HCEC 1CT (cell line): ENCODE measurements at places on chromosomes 6 and 20.

DNA sequence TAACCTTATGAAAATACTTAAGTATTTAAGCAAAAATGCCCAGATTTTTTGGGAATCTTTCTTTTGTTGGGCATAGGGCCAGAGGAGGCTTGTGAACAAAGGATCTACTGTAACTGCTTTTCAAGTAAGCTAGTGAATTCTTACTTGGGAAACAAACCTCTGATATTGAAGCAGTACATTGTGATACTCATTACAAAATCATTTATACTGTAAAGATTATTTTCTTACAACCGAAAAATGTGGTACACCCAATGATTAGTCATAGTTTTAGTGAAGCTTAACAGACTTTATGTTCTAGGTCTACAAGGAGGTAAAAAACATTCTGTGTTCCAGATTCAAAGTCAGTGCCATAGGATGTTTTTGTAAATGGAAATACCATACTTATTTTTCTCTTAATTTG lies 272.9 kb upstream of the KCNQ5 start:
- DNase-seq = peak; percentile 65

- peak; percentile 87 for DNase-seq
These were observed 595 bp upstream of the SRF start for GRCh38 chr6:43170417-43170930.

DNA sequence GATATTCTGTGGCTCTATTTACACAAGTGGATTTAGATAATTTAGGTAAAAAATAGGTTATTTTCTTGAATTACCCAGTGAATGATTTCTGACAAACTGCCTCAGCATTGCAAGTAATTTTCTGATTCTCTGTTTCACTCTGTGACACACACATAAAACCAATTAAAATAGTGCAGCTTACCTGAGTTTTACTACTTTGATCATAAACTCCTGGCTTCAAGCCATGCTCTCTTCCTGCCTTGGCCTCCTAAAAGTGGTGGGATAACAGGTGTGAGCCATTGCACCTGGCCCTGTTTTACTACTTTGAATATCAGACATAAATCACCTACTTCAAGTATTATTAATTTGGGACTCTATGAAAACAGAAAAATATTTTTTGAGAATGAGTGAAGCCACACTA lies 462.9 kb downstream of the ADGRB3 start:
- DNase-seq = no peak

GRCh38 chr6:138991206-138991605 lies 3.2 kb upstream of the REPS1 start:
- DNase-seq = no peak

DNA sequence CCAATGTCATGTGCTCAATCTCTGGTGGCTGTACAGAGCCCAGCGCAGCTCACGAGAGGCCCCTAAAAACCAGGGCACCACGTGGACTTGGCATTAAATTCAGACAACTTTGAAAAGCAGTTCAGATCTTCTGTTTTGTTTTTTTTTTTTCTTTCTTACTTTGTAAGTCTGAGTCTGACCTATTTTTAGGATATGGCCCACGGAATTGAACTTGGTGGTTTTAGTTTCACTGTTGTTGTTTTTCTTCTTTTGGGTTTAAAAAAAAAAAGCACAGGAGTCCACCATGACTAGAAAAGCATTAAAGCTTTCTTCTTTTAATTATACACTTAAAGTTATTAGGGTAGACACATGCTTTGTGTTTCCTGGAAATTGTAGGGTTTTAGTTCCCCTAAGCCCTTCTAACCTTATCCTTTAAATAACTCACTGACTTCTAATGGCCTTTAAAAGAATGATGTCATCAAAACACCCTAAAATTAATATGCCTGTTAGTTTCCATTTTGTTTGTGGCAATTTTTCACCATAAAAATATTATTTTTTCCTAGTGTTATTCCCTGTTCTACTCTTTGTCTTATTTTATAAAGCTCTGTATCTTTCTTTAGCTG lies 48.5 kb upstream of the CCN2 start:
- DNase-seq = no peak

DNA sequence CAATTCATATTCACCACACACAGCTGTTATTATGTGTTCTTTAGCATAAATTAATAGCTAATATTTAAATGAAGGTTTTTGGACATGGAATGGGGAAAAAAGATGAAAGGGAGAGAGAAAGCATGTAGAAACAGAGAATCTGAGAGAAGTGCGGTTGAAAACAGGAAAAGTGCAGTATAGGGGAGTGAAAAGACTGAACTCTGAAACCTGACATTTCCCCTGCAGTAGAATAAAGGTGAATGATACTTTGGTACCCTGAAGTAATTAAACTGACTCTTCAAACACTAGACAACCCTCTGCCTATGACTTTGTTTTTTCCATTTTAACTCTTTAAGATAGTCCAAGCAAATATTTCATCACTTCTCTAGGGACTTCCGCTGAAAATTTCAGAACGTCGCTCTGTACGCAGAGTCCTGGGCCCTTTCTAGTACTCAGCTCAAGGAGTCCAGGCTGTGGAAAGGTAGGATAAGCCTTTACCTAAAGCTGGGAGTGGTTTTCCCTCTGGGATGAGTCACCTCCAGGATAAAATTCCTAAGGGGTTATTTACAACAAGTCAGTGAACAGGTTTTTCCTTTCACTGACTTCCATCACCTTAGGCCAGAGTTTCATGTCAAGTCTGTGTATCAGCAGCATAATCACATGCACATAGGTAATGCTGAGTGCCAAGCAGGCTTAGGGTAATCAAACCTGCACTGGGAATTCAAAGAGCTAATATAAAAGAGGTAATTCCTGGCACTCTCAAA lies 614.5 kb downstream of the PKHD1 start:
- DNase-seq = no peak

- DNase-seq = no peak
These were observed 82.7 kb upstream of the PRDM1 start for GRCh38 chr6:106003268-106003987.

- no peak for DNase-seq
These were observed 4.4 kb downstream of the PPP1R16B start for GRCh38 chr20:38809942-38810341.

- DNase-seq = no peak
These were observed 38.7 kb upstream of the THEMIS start for GRCh38 chr6:127939442-127940066.

GRCh38 chr6:20661721-20662120 lies 127.5 kb downstream of the CDKAL1 start:
- DNase-seq = peak; percentile 8

DNA sequence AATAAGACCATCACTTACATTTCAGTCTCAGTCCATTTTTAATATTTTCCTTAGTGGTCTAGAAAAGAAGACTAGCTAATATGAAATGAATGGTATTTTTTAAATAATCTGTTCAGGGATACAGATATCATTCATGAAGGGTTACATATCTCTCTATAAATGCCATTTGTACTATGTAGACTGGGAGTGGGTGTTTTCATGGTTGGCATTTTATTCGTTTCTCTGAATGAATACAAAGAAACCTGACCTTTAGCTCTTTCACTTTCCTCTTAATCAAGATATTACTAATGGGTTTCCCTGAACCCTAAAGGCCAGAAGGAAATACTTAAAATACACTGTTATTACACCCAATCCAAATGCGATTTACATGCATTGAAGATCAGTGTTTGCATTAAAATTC lies 788.9 kb downstream of the TBC1D32 start:
- no peak for DNase-seq

- DNase-seq = no peak
These were observed 59.5 kb downstream of the CRYBG1 start for GRCh38 chr6:106419900-106420613.

DNA sequence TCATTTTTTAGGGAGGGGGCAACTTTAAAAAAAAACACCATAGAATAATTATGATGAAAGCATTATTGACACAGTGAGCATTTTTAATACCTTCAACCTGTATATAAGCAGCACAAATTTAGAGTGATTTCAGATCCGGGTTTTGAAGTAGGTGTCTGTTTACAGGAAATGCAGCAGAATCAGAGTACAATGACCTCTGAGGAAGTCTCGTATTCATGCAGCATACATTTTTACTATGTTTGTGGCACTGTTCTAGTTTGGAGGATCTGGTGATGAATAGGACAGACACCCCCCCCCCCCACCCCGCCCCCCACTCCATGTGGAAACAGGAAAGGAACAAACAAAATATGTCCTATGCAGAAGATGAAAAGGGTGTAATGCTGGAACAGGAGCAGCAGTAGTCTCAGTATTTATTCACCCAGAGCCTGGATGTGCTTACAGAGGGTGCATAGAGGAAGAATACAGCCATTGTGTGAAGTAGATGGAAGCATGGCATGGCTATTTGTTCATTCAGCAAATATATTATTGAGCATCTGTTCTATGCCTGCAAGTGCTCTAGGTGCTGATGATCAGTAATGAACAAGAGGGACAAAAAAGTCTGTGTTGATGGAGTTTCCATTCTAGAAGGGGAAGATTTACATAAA lies 19.7 kb downstream of the VAPB start:
- peak; percentile 37 for DNase-seq

DNA sequence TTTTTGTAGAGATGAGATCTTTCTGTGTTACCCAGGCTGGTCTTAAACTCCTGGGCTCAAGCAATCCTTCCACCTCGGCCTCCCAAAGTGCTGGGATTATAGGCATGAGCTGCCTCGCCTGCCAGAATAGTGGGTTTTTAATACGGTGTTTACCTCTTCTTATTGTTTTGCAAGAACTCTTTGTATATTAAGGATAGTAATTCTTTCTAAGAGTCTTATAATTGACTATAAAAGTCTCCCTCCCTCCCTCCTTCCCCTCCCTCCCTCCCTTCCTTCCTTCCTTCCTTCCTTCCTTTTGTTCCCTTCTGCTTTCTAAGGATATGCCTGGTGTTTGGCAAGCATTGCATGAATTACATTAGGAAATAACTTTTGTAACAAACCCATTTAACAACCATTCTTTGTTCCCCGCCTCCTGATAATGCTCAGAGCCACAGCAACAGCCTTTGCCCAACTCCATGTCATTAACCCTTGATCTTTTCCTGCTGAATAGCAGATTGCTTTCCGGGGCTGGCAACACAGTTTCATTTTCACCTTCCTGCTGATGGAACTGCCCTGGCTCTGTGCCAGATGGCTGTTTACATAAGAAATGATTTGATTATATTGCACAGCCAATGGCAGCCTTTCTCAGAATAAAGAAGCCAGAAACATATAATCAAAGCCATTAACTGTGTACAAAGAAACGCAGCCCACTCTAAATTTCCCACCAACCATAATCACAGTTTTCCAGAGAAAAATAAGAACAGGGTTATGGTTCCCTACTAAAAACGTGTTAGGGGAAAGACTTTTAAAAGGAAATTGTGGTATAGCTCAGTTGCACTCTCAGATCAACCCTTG lies 143.7 kb upstream of the PTPN1 start:
- DNase-seq = peak; percentile 41

DNA sequence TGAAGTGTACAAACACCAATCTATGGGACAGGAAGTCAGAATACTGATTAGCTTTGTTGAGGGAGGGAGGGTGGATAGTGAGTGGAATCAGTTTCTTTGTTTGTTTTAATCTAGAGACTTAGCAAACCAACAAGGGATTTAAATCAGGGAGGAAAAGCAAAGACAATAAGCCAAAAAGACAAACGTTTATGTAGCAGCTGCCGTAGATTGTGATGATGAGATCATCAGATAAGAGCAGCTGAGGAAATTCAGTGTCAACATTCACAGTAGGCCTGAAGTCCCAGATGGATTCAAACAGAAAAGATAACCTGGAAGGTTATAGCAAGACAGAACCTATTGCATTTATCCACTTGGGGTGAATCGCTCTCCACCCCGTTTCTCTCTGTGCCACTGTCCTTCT lies 104.9 kb upstream of the SYNDIG1 start:
- no peak for DNase-seq

DNA sequence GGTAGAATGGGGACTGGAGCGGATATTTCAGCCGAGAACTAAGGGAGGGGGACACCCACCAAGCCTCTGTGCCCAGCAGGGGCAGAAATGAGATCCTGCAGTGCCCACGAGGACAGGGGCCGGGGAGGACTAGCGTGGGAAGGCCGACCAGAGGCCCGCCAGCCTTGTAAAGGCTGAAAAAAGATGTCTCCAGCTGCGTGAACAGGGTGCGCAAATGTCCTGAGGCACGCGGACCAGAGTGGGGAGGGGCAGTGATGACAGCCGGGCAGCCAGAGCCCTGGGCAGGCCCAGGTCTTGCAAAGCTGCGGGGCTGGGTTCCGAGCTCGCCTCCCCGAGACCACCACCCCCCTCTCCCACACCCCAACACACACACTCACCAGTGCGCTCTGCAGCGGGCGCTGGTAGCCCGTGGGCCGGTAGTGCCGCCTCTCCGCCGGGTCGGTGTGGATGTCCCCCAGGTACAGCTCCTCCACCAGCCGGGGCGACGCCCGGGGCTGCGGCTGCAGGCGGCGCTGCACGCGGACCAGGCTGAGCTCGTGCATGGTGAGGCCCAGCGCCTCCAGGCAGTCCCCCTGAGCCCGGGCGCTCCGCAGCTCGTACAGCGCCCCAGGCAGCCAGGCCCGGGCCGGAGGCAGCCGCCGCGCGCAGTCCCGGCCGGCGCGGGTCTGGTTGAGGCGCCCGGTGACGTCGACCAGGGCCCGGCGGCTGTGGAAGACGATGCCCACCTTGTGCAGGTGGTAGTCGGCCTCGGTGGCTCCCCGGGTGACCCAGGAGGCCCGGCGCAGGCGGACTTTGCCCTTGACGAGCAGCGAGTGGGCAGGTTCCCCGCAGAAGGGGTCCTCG lies 48.2 kb downstream of the APCDD1L start:
- no peak for DNase-seq

GRCh38 chr6:108559884-108560462 lies 744 bp upstream of the FOXO3 start:
- peak; percentile 60 for DNase-seq

GRCh38 chr6:22043284-22043962 lies 253.4 kb downstream of the PRL start:
- no peak for DNase-seq

DNA sequence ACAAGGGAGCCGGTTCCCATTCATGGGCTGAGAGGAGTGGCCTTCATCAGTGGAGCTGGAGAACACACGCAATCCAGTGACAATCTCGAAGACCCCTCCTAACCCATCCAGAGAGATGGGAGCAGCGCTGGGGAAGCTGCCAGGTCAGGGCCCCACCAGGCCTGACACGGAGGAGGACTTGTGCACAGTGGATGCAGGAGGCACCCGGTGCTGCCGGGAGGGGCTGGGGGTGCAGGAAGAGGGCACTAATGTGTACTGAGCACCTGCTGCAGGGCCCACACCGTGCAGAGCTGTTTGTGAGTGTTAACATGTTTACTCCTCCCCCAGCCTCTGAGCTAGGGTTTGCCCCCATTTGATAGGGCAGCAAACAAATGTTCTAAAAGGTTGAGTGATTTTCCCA lies 43.8 kb upstream of the GPR6 start:
- no peak for DNase-seq

DNA sequence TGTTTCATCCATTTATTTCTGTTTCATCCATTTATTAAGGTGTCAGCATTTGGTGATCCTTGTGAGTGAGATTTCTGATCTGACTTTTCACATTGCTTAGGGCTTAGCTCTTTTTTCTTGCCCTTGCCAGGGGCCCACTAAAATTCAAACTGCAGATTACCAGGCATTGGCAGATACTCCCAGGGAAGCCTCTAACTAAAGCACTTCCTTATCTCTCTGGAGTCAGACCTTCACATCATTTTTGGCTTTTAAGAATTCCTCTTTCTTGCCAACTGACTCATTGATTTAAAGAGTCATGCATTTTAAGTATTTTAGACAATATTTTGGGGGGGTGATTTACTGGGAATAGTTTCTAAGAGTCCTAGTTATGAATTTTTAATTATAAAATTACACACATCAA lies 2.6 kb upstream of the WFDC8 start:
- no peak for DNase-seq

- DNase-seq = no peak
These were observed 136.9 kb downstream of the SASH1 start for GRCh38 chr6:148479497-148479896.

- no peak for DNase-seq
These were observed 19.0 kb downstream of the SENP6 start for GRCh38 chr6:75620381-75621304.

- peak; percentile 32 for DNase-seq
These were observed 944.7 kb downstream of the PHF3 start for GRCh38 chr6:64580346-64580745.
